ENCODE measurements at places on chromosomes 2 and 18.

DNA sequence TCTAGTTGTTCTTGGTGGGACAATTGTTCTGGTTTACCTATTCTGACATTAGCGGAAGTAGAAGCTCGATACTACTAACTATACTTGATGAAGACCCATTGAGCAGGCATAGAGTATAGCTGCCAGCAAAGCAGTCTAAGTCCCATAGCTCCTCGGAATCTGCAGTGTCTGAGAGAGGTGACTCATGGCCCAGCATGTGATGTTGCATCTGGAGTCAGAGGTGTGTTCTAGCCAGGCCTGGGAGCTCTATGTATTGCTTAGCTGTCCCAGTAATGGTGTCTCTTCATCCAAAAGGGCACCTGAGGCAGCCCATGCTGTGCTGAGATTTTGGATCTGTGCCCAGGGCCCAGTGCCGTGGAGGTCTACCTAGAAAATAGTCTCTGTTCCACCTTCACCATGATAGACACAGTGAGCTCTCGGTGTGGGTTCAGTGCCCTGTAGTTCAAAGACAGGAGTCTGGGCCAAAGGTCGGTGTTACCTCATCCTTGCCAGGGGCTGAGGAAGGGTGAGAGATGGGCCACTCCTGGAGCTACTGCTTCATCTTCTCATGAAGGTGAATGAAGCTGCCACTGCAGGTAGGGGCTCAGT lies 47.3 kb downstream of the MEX3C start:
- DNase-seq, result no peak

- no peak for DNase-seq
Measured at GRCh38 chr2:136131961-136132824, 14.2 kb upstream of the CXCR4 start.

DNA sequence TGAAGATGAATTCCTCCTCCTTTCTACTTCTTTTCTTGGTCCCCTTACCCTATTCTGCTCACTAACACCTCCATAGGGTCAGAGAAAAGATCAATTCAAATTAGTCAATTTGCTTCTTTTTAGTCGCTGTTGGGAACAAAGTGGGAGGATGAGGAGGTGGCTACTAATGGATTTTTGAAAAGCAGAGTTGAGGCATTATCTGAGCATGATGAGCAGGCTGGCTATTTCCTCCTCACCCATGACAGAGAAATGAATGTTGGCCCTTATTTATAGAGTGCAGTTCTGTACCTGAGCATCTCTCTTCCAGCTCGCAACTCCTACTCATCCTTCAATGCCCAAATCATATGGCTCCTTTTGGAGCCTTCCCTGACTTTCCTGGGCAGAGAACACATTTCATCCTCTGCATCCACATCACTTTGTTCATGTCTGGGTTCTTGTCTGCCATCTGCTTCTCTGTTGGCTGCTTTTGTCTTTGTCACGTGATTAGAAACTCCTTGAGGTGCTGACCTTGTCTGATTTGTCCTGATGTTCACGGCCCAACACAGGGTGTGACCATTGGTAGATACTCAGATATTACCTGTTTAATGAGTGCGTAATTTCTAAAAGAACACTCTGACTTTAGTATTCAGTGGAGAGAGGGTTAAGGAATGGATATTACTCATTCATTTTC lies 45.9 kb downstream of the CYRIA start:
- DNase-seq, result no peak

GRCh38 chr2:100986157-100986556 lies 15.9 kb upstream of the RPL31 start:
- DNase-seq, result no peak

DNA sequence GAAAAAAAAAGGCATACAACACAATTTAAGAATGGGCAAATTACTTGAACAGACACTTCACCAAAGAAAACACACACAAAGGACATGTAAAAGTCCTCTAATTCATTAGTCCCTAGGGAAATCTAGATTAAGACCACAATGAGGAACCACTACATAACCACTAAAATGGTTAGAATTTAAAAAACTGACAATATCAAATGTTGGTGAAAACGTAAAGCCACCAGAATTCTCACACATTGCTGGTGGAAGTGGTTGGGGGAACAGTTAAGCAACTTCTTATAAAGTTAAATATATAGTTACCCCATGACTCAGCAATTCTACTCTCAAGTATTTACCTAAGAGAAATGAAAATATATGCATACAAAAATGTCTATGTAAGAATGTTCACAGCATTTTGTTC lies 11.8 kb downstream of the RTN4 start:
- DNase-seq, result no peak

- no peak for DNase-seq
Measured at GRCh38 chr2:167059173-167059572, 170.9 kb downstream of the XIRP2 start.

- DNase-seq, result peak; percentile 59
Measured at GRCh38 chr2:201151127-201151981, 31.6 kb upstream of the CASP10 start.

DNA sequence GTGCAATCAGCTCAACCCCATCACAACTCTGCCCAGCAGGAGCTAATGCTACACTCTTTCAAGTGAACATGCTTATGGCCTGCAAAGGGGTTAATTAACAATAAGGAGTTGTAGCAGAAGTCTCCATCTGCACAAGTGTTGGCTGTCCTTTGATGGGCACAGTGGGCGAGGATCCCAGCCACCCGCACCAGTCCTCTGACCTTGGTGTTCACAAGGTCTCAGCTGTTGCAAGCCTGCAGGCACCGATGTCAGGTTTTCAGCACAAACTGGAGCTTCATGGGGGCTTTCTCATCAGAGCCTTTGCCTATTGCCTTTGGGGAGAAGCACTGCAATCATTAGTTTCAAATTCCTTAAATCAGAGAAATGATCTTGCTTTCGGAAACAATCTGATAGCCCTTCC lies 60.9 kb upstream of the TMEM178A start:
- DNase-seq, result no peak

- no peak for DNase-seq
Measured at GRCh38 chr18:79625195-79625923, 54.2 kb upstream of the CTDP1 start.

DNA sequence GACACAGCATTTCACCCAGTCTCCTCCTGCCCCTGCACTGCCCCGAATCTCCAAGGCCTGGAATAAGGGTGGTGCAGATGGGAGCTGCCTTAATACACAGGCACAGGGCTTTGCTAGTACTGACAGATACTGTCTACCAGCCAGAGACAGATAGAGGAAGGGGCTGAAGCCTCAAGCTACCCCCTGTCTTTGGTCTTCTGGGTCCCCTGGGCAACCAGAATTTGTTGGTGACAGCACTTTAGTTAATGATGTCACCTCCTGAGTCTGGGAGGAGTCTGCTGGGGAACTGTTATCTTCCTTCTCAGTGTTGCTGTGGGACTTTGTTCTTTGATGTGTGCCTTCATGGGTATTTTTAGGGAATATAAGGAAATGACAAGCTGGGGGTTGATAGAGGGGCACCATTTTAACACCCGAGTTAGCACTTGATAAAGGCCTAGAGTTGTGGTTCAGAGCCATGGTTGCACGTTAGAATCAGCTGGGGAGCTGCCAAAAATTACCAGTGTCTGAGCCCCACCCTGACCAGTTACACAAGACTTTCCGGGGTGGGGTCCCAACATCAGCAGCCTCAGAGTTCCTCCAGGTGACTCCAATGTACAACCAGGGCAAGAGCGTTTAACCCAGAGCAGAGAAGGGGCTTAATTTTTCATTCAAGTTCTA lies 136.8 kb downstream of the SMAD7 start:
- no peak for DNase-seq

GRCh38 chr2:30252723-30253701 lies 21.7 kb downstream of the LBH start:
- DNase-seq, result no peak

- DNase-seq, result no peak
Measured at GRCh38 chr2:8049851-8050571, 631.8 kb upstream of the ID2 start.

DNA sequence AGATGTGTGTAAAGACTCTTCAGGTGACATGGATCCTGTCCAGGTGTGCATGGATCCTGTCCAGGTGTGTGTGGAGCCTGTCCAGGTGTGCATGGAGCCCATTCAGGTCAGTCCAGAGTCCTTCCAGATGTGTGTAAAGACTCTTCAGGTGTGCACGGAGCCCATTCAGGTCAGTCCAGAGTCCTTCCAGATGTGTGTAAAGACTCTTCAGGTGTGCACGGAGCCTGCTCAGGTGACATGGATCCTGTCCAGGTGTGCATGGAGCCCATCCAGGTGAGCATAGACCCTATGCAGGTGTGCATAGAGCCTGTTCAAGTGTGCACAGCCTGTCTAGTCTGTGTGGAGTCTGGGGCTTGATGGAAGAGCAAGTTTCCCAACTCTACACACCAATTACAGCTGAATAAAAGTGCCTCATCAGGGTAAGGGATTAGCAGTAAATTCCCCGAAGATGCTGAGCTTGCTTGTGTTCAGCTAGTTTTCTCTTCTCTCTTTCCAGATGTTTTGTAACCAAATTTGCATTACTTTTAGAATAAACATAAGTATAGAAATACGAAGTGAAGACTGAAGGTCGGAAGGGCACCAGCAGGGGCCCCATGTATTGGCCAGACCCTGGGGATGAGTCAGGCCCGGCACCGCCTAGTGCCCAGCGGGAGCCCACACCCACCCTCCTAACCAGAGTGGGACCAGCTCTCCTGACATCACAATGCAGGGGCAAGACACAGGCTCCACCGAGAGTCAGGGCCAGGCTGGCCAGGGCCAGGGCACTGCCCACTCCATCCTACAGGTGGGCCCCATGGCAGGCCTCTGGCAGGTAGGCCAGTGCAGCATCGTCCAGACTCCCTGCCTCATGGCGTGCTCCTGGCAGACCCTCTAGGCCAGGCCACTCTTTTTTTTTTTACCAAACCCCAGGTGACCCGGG lies 38.6 kb upstream of the GPC1 start:
- DNase-seq, result no peak

DNA sequence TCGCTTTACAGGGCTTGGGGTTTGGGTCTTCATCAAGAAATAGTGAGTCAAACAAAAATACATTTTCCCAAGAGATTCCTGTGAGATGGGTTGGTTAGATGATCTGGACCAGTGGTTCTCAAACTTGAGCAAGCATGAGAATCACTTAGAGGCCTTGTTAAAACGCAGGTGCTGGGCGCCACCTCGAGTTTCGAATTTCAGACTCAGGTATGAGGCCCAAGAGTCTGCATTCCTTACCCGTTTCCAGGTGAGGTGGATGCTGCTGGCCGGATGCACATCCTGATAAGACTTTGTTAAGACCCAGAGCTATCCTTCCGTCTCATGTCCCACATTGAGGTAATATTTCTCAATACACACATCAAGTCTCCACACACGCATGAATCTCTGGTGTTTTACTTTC lies 707.8 kb upstream of the SALL3 start:
- DNase-seq, result no peak

GRCh38 chr2:45218931-45219339 lies 209.7 kb upstream of the SIX2 start:
- DNase-seq, result no peak

DNA sequence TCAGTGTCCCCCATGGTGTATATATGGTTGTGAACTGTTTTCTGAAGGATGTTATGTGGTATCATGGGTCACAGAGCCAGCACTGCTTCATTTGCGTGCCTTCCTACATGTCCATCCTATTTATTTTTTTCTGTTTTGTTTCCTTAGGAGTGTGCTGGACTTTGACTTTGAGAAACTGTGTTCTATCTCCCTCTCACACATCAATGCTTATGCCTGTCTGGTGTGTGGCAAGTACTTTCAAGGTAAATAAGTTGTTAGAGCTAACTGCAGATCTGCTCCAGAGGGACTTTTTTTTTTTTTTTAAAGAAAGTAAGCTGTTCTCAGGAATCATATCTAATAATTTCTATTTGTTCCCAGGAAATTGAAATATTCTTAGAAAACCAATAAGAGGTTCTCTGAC lies 5.4 kb downstream of the USP39 start:
- no peak for DNase-seq

DNA sequence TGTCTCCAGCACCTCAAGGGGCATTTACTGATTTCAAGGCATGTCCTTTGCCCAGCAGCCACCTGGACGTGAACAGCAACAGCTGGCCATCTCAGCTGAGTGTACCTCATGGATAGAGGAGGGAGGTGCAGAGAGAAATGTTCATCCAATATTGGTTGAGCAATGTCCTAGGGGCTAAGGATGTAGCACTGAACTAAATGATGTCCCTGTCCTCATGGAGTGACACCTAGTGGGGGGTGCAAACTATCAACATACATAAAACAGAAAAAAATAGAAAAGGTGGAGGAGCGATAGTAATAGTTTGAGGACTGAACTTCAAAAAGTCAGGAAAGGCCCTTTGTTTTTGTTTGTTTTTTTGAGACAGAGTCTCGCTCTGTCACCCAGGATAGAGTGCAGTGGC lies 4.8 kb upstream of the UGGT1 start:
- DNase-seq, result no peak

- no peak for DNase-seq
Measured at GRCh38 chr2:137865954-137866540, 98.2 kb upstream of the HNMT start.

GRCh38 chr2:111698743-111699554 lies 185.0 kb downstream of the ANAPC1 start:
- peak; percentile 96 for DNase-seq

- DNase-seq, result no peak
Measured at GRCh38 chr2:108228537-108228936, 11.2 kb upstream of the SULT1C3 start.

- DNase-seq, result peak; percentile 53
Measured at GRCh38 chr2:222448748-222449181, 24.4 kb downstream of the SGPP2 start.

GRCh38 chr2:175883586-175884194 lies 118.4 kb downstream of the LNPK start:
- no peak for DNase-seq

- no peak for DNase-seq
Measured at GRCh38 chr18:71116535-71116934, 827.7 kb downstream of the SOCS6 start.

GRCh38 chr2:239040152-239040761 lies 192.4 kb downstream of the TWIST2 start:
- DNase-seq, result no peak

GRCh38 chr18:10059610-10060468 lies 146.0 kb downstream of the VAPA start:
- DNase-seq, result no peak

- DNase-seq, result no peak
Measured at GRCh38 chr2:217142649-217143266, 282.9 kb upstream of the TNP1 start.

DNA sequence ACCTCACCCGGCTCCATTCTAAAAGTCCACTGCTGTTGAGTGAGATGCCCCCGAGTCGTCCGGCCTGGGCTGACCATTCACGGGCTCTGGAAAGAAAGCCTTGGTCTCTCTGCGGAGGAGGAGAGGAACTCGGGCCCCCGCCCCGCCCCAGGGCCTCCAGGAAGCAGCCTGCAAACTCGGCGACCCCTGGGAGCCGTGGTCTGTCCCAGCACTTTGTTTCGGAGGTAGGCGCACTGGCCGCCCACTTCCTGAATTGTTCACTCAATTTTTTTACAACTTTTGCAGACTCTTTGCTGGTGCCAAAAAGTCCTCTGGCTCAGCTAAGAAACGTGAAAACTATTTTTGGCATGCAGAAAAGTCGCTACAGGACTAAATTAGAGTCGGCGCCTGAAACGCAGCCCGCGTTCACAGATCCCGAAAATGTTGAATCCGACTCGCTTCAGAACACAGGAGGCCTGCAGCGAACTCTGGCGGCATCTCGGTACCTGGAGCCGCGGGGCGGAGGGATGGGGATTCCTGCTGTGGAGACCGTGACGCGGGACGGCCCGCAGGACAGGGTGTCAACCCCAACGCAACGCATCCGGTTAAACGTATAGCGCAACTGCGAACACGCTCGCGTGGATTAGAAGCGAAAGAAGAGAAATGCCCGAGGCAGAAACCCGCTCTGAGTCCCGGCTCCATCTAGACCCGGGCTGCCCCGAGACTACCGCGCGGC lies 1.5 kb downstream of the PXDN start:
- DNase-seq, result peak; percentile 91

Data from fibroblast of skin of left biceps (primary cell).